ENCODE measurements at places on chromosomes 2 and 18.

GRCh38 chr2:219252084-219252483 is 959 bp upstream of the TUBA4B start:
- peak; percentile 32 for DNase-seq

GRCh38 chr18:76131738-76132137 is 363.3 kb downstream of the ZNF516 start:
- no peak for DNase-seq

DNA sequence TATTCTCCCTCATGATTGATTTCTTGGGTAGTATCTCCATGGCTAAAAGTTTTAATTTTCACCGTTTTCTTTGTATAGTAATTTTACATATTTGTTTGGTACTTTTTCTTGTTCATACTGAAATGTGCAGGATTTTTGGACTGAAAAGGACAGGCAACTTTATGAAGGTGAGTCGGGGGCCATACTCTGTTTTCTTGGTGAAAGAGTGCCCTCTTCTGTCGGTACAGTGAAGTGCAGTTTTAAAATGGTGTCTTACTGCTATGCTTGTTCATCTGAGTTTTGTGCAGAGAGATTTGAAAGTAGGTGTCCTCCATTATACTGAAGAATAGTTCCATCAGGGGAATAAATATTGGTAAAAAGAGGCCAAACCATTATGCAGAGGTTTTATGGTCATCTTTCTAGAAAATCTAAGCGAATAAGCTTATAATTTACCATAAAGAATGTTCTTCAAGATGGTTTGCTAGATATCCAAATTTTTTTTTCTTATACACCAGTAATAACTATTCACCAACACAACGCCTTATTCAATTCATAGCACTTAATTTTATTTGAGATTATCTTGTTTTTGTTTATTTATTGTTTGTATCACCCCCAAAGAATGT is 8.7 kb upstream of the SERPINB13 start:
- no peak for DNase-seq

DNA sequence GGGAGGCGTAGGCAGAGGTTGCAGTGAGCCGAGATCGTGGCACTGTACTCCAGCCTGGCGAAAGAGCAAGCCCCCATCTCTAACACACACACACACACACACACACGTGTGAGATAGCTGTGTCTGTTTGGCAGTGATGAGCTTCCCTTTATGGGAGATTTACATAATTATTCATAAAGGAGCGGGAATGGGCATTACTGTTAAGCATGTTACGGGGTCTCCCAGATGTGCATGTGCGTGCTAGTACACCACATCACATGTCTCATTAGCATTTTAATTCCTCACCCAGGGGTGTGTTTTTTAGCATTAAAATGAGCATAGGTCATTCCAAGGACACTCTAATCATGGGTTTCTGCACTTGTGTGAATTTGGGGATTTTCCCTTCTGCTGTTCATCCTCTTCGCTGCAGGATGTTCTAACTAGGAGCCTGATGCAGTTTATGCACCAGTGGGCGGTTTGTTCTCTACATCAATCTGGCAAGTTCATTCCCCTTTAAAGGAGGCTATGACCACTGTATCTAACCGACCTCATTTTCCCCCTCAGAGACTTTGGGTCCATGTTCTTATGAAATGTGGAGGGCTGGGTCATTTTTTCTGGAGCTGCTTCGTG is 1.0 kb upstream of the FAM178B start:
- no peak for DNase-seq

- DNase-seq, result no peak
These were observed 55.5 kb upstream of the ADAM23 start for GRCh38 chr2:206387808-206388207.

- DNase-seq, result no peak
These were observed 371.1 kb downstream of the TXNL1 start for GRCh38 chr18:56267334-56267733.

GRCh38 chr2:193253014-193253530 is 1058.3 kb upstream of the TMEFF2 start:
- DNase-seq, result no peak

- no peak for DNase-seq
These were observed 1118.7 kb downstream of the SUCLG1 start for GRCh38 chr2:83340424-83340823.

DNA sequence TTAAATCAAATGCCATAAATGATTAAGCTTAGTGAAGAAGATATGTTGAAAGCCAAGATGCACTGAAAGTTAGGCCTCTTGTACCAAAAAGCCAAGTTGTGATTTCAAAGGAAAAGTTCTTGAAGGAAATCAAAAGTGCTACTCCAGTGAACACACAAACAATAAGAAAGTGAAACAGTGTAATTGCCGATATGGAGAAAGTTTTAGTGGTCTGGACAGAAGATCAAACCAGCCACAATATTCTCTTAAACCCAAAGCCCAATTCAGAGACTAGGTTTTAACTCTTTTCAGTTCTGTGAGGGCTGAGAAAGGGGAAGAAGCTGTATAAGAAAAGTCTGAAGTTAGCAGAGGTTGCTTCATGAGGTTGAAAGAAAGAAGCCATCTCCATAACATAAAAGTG is 101.8 kb upstream of the RPE start:
- DNase-seq, result no peak

DNA sequence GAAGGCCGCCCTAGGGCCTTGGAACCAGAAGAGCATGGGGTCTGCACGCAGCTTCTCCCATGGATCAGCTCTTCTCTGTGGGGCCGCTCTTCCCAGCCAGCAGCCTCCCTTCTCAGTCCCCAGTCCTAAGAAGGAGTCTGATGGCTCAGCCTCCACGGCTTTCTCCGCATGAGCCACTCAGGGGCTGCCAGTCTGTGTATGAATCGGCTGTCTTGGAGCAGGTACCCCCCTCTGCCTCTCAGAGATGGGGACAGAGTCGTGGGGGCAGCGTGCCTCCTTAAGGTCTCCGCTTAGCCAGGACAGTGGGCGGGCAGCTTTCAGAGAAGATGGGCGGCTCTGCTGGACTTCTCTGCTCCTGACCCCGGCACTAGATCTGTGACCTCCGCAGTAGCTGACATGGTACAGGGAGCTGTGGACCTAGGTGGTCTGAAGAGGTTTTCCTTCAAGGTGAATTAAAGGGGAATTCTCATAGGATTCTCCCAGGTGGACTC is 21.6 kb downstream of the INPP5D start:
- DNase-seq, result no peak

- no peak for DNase-seq
These were observed 63.6 kb downstream of the CERS6 start for GRCh38 chr2:168519534-168520308.

GRCh38 chr2:24917731-24918325 is 2.2 kb downstream of the ADCY3 start:
- no peak for DNase-seq

DNA sequence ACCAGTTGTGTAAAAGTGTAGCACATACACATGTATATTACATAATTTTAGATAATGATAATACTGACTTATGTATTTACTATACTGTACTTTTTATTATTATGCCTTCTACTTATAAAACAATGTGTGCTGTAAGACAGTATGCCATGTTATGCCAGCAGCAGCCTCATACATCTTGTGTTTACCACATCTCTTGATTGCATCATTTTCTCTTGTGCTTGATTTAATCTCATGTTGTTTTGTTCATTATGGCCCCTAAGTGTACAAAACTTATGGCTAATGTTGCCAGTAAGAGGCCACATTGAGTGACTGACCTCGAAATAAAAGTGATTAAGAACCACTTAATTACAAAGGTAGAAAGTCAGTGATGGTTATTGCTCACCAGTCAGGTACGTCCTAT is 128.0 kb upstream of the SP5 start:
- DNase-seq, result no peak

- no peak for DNase-seq
These were observed 408.7 kb downstream of the PIK3C3 start for GRCh38 chr18:42363446-42364441.

- DNase-seq, result peak; percentile 64
These were observed 126.6 kb upstream of the PPP1CB start for GRCh38 chr2:28624793-28625701.

DNA sequence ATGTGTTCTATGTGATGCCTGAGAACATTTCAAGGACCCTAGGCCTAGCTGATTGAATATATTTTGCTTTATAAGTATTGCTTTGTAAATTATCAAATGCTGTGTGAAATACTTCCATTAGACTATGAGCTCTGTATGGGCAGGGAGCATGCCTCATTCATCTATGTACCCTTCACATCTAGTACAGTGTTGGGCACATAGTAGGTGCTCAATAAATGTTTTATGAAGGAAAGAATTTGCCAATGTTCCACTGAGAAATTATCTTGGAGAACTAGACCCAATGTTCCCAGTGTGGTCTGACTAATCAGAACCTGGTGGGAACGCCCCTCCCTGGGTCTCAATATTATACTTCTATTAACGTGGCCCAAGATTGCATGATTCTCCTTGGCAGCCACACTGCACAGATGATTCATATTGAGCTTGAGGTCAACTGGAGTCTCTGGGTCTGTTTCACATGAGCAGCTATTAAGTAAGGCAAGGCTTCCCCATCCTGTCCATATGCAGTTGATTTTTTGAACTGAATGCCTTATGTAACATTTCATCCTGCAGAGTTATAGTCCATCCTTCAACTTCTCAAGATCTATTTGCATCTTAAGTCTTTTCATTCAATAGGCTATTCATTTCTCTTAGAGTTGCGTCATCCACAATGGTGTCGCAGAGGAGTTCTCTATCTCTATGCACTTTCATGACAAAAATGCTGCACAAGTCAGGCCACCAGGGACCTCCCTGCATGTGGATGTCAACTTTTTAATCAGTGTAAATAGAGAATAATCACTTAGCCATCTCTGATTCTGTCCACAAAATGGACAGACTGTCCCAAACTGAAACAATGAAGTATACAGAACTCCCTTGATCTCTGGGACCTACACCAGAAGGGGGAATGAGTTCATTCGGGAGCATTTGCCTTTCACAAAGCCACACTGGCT is 257.6 kb downstream of the CYP26B1 start:
- no peak for DNase-seq

GRCh38 chr2:188601391-188601790 is 309.7 kb downstream of the GULP1 start:
- DNase-seq, result no peak

DNA sequence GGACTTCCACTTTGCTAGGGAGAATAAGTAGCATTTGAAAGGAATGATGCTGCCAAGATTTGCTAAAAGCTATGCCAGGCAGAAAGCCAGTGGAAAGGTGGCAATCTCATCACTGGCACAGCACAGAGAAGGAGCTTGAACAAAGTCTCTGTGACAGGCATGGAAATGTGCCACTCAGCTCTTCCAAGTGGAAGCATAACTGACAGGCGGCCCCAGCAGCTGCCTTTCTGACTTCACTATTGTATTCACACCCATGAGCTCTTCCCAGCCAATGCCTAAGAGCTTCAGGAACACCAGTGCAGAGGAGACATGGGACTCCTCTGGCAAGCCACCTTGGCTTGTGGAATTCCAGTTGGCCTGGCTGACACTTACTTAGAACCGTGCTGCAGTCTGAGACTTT is 134.6 kb upstream of the REG3G start:
- DNase-seq, result no peak

GRCh38 chr2:46901611-46902010 is 14.0 kb downstream of the MCFD2 start:
- DNase-seq, result no peak

- no peak for DNase-seq
These were observed 143.0 kb downstream of the ARL6IP6 start for GRCh38 chr2:152861349-152861942.

Measured in CD4-positive, alpha-beta T cell treated with Interleukin-6 at 100 ng/mL for 8 hours (primary cell).